ENCODE measurements at places on chromosomes 6 and 20. TPM values are rescaled to one million over a fixed set of nuclear protein-coding genes. Genes with fewer than 3 reads are reported as not detected.

SRPK1 gene
- 52.0 TPM for polyA plus RNA-seq

DLL1 gene
- 7.0 TPM for polyA plus RNA-seq

PRSS35 gene
- 28.1 TPM for polyA plus RNA-seq

GNAS-AS1 gene
- polyA plus RNA-seq, result 1.1 TPM

BMP7 gene
- polyA plus RNA-seq, result 66.4 TPM

TMC2 gene
- 0.43 TPM for polyA plus RNA-seq

DZANK1 gene
- 5.7 TPM for polyA plus RNA-seq

NFATC2 gene
- 1.9 TPM for polyA plus RNA-seq

EYA2 gene
- polyA plus RNA-seq, result 1.8 TPM

HAO1 gene
- not detected for polyA plus RNA-seq

SYCP2 gene
- 11.3 TPM for polyA plus RNA-seq

FKBP1C gene
- polyA plus RNA-seq, result 0.85 TPM

SPATA25 gene
- polyA plus RNA-seq, result 6.9 TPM

OTOR gene
- polyA plus RNA-seq, result 0.11 TPM

KIAA0408 gene
- polyA plus RNA-seq, result 4.6 TPM

TBX18 gene
- 10.0 TPM for polyA plus RNA-seq

FHL5 gene
- polyA plus RNA-seq, result 0.14 TPM

TSBP1 gene
- polyA plus RNA-seq, result not detected

LTB gene
- 2.3 TPM for polyA plus RNA-seq

ATP9A gene
- polyA plus RNA-seq, result 53.9 TPM

TAGAP gene
- 0.72 TPM for polyA plus RNA-seq

STX7 gene
- 91.1 TPM for polyA plus RNA-seq

TINAG gene
- polyA plus RNA-seq, result 30.3 TPM

CABLES2 gene
- 11.0 TPM for polyA plus RNA-seq

BACH2 gene
- 9.9 TPM for polyA plus RNA-seq
